Ovary (tissue), 10 donors: ENCODE measurements at places on chromosomes 3 and 15. TPM values are rescaled to one million over a fixed set of nuclear protein-coding genes. Genes with fewer than 3 reads are reported as not detected.

C2CD4A gene
- not detected for total RNA-seq

SPATA12 gene
- not detected for total RNA-seq

SOX14 gene
- total RNA-seq: not detected

SCN11A gene
- 0.17 TPM for total RNA-seq

ANKUB1 gene
- total RNA-seq: 0.10 TPM

GCNT3 gene
- 0.51 TPM for total RNA-seq

EPHA3 gene
- 1.6 TPM for total RNA-seq

RAB43 gene
- 24.8 TPM for total RNA-seq

SLC6A11 gene
- total RNA-seq: 0.05 TPM

TTLL13 gene
- total RNA-seq: not detected

TMC3 gene
- not detected for total RNA-seq
